ENCODE measurements at places on chromosomes 2 and 18.
A peak's percentile ranks its signal among the peaks of the same experiment; 100 is the strongest.

DNA sequence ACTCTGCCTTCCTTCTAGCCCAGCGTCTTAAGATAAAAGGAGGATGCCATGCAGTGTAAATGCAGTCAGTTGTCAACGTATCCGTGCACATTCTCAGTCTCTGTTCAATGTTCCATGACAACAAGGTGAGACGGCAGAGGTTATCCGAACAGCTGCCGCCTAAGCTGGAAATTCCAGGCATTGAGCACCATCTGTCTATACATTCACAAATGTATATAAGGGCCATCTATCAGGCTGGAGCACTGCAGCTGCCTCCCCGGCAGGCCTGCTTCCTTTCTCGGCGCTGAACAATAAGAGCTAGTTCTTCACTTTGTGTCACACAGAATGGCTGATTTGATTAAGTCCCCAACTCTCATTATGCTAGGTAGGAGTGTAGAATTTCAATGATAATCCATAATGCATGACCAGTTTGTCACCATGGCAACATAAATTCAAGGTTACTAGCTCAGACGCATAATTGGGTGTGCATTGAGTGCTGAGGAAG, 282.2 kb upstream of the SOX11 start:
- DNase-seq, result no peak

- no peak for DNase-seq
Observed at GRCh38 chr2:130381619-130382018, 25.8 kb downstream of the PTPN18 start.

GRCh38 chr2:101310834-101311695, 2.6 kb upstream of the RNF149 start:
- DNase-seq, result no peak

DNA sequence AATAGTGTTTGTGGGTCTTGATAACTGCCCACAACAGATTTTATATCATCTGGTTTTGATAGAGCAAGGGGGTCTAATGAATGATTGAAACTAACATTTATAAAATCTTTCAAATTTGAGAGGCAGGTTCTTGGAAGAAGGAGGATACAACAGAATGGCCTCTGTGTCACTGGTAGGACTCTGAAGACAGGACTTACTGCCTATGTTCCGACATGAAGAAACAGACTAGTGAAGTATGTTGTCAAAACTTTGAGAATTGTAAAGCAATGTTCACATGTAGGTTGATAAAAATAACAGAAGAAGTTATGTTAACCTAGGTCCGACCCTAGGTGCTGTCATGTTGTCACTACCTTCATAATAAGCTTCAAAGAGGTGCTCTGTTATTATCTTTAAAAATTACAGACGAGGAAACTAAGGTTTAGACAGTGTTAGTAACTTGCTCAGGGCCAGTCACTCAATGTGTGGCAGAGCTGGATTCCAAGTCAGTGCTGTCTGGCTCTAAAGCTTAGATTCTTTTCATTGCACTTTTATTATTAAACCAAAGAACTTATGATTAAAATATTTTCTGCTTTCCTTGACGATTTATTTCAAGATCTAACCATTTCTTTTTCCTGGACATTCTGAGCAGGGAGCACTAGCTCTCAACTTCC, 146.2 kb downstream of the RPIA start:
- no peak for DNase-seq

GRCh38 chr18:12998332-12999060, 7.3 kb downstream of the CEP192 start:
- no peak for DNase-seq

GRCh38 chr18:44325903-44326635, 354.6 kb upstream of the SETBP1 start:
- DNase-seq, result no peak

GRCh38 chr2:227888289-227888688, 16.9 kb downstream of the DAW1 start:
- no peak for DNase-seq

GRCh38 chr2:122081751-122082150, 326.3 kb downstream of the TSN start:
- DNase-seq, result no peak

DNA sequence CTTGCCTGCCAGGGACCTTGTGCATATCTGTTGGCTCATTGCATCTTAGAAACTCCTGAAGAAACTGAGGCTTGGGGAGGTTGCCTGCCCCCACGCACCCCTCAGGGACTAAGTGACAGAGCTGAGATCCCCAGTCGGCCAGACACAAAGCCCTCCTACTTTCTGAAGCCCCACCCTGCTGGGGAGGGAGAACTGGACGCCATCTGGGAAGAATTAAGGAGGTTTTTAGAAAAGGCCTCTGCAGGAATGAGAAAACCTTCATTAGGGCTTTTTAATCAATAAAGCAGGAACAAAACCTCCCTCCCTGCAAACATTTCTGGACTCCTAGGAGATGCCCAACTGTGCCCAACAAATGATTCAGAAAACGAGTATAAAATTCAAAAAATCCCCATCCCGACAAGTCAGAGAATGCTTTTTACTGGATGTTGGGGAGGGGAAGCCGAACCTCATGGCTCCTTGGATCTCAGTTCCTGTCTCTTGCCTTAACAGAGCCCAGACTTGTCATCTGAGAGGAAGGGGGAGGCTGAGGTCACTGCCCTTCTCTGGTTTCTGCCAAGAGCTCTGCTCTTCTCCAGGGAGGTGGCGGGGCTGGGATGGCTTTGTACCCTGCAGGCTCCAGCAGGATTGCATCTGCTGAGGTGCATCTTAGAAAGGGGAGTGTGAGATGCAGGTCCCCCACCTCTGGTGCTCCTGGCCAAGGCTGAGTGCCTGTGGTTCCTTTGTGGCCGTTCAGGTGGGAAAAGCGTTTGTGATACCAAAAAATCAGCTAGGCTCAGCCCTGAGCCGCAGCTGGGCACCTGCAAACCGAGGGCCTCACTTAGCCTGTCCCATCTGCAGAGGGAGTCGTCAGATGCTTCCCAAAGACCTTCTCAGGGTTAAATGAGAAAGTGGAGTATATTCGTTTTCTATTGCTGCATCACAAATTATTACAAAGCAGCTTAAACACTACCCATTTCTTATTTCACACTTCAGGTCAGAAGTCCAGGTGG, 142.4 kb downstream of the ZFP36L2 start:
- no peak for DNase-seq

DNA sequence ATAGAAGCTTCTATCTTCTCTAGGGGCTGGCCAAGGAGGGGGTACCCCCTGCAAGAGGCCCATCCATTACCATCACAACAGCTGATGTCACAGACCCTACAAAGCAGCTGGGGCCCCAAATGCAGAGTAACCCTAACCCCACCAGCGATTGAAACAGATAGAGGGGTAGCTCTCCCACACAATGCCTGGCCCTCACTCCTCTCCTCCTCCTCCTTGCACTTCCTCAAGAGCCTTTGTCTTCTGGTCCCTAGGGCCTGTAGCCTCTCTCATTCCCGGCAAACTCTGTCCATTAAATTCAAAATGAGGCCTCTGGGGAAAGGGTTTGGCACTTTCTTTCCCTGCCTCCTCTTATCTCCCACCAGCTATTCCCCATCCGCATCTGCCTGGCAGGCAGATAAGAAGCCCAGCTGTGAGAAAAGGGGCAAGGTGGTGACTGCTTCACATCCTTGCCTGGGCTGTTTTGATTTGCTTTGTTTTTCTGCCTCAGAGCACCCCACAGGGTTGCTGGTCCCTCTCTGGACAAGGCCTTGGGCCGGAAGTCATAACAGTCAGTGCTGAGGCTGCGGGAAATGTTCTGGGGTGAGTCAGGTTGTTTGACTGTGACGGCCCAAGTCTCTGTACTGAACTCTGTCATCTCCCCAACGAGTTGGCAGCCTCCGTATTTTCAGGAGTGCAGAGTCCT, 26.1 kb upstream of the CYP26B1 start:
- no peak for DNase-seq

- DNase-seq, result peak; percentile 73
Observed at GRCh38 chr2:112259509-112260294, 4.9 kb upstream of the ZC3H8 start.

- DNase-seq, result no peak
Observed at GRCh38 chr2:12269041-12269972, 447.4 kb upstream of the TRIB2 start.

DNA sequence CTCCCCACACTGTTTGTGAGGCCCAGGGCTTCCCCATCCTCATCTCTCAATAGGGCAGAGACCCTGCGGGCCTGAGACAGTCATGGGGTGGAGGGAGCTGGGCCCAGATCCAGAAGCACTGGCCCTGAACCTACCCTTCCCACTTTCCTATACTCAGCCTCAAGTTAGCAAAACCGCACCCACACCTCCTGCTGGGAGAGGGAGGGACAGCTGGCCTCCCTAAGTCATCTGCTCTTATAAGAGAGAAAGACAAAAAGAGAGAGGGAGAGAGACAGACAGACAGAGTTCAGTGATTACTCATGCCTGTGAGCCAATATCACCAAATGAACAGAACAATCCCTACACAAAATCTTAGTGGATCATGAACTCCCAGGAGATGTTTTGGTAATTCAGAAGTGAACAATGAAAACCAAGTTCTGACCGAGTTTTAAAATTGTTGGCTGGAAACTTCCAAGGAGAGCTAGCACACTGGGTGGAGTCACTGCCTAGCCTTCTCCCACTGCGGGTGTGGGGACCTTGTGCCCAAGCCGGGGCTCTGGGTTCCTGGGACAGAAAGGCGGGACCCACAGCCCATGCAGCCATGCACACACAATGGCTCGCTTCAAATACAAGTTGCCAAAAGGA, 130.5 kb downstream of the PXDN start:
- no peak for DNase-seq

GRCh38 chr2:30208453-30208852, 22.9 kb upstream of the LBH start:
- no peak for DNase-seq

GRCh38 chr18:70082430-70082829, 123.1 kb downstream of the RTTN start:
- no peak for DNase-seq

GRCh38 chr2:54652540-54652939, 70.9 kb upstream of the EML6 start:
- no peak for DNase-seq

DNA sequence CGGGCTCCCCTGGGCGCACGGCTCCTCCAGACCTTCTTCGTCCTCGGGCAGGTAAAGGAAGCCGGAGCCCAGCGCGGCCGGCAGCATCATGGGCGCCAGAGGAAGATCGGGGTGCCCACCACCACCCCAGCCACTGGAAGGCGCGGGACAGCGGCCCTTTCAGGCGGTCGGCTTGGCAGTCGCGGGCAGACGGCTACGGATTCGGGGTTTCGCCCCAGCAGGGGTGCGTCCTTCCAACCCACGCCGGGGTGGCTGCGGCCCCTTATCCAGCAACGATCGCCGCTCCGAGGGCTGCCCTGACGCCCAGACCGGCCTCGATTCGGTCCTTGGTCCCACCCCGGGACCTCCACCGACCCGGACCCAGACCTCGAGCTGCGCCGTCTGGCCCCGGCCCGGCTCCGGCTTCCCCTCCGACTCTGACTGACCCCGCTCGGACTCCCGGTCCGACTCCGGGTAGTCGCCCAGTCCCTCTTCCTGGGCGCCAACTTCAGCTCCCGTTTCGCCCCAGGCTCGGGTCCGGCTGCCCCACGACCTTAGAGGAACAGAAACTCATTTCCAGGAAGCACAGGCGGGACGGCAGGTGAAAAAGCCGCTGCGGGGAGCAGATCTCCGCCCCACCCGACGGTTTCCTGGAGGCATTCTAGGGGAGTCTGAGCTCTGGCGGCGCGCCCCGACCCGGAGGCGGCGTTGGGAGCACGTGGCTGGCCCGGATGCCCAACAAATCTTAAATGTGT, 30.2 kb upstream of the SSB start:
- peak; percentile 9 for DNase-seq

GRCh38 chr2:19796035-19796695, 105.6 kb downstream of the TTC32 start:
- DNase-seq, result no peak

DNA sequence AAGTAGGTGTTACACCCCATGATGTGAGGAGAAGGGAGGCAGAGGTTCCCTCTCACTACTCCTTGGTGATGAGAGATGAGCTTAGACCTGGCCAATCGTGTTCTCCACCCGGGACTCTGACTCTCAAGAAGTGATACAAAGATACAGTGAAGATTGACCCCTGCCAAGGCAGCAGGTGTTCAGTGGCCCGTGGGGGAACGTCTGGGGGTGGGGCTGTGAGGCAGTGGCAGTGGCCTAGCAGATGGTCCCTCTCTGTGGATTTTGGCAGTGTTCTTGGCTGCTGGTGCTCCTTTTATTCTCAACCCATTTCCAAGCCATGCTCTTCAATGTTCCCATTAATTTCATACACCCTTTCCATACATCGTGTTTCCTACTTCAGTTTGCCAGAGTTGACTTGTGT, 120.4 kb upstream of the NEDD4L start:
- no peak for DNase-seq

GRCh38 chr2:98569197-98569793, 39.0 kb downstream of the COA5 start:
- DNase-seq, result peak; percentile 50

GRCh38 chr2:43142921-43143438, 83.4 kb downstream of the ZFP36L2 start:
- no peak for DNase-seq

DNA sequence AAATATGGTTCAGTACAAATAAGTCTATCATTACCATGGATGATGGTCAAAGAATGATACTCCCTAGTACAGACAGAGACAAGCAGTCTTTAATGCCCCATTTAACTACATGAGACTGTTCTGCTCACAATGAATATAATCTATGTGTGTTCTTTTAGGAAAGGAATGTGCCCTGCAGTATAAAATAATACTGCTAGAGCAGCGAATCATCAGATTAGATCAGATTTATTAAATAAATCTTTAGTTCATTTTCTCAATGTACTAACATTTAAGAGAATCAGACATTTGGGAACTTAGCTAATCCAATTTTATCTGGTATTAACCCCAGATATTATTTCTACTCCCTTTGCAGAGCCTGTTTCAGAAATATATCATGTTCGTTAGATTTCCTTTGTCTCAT, 272.0 kb upstream of the GCFC2 start:
- no peak for DNase-seq

GRCh38 chr2:209526561-209526960, 102.7 kb downstream of the MAP2 start:
- no peak for DNase-seq

DNA sequence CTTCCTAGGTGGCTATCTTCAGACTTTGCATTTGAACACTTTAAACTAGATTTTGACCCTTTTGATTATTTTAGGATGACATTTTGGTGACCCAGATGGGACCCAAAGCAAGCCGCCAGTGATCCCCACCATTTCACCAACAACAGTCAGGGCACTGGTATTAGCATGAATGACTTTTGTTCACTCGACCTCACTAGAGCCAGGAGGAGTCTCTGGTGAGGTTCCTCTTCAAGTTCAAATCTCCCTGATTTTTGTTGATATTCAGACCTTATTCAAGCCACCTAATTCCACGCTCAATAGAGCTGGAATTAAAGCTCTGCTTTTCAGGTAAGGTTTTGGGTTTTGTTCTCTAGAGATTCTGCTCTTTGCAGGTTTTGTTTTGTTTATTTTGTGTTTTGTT, 202.3 kb downstream of the MREG start:
- DNase-seq, result no peak
